ENCODE measurements at places on chromosomes 12 and 14. TPM values are rescaled to one million over a fixed set of nuclear protein-coding genes. Genes with fewer than 3 reads are reported as not detected.

Gene TRPV4
- polyA plus RNA-seq: 16.5 TPM

Gene ACSM4
- polyA plus RNA-seq: not detected

Gene CRIP1
- polyA plus RNA-seq: 22.7 TPM

Gene PGAM5
- polyA plus RNA-seq: 20.3 TPM

Gene SERPINA4
- 1.2 TPM for polyA plus RNA-seq

Gene GPR84
- 0.15 TPM for polyA plus RNA-seq

Data from left kidney (tissue), 8 donors.